ENCODE measurements at places on chromosomes 2 and 18.

DNA sequence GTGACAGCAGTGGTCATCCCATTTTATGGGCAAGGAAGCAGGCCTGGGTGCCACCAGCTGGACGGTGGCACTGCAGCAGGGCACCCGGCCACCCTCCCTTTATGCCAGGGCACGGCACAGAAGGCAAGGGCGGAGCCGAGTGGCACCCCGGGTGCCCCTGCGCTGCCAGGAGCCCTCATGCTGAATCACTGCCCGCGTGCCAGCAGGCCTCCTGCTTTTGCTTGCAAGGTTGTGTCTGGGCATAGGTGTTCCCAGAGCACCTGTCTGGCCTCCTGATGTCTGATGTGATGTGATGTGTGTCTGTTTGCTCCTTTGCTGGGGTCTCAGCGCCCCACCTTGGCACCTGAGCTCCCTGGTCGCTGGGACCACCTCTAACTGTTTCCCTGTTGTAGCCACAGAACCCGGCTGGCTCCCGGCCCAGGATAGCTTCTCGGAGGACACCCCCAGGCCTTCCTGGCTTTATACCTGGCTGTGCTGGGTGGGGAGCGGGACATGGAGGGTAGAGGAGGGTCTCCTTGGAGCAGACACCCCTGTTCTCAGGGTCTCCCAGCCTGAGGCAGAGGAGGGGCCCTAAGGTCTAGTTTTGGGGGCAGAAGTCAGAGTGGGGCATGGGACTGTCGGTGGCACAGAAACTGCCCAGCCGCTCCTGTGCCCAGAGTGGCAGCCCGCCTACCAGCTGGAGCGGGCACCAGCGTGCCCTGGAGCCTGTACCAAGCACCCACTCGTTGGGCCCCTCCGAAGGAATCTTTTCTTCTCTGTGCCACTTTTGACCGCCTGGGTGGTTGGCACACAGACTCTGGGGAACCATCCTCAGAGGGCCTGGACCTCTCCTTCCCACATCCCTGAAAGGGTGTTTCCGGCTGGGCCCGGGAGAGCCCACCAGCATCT lies 3.6 kb downstream of the GPC1 start:
- DNase-seq = no peak

GRCh38 chr18:46466234-46467160 lies 190.5 kb downstream of the LOXHD1 start:
- DNase-seq = no peak

DNA sequence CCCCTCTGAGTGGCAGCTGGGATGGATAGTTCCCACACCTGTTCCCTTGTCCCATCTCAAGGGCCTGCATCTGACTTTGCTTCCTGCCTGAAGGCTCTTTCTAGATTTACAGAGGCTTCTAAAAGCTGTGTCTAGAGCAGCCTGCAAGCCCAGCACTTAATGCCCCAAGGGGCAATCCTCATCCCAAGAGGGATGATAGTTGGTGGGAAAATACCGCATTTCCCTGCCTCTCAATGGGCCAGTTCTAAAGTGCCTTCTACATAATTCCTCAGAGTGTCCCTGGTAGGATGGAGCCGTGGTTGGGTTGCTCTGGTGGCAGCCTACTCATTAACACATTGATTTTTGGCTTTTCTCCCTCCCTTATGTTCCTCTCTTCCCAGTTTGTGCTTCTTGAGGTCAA lies 29.5 kb downstream of the LAMA3 start:
- DNase-seq = no peak

DNA sequence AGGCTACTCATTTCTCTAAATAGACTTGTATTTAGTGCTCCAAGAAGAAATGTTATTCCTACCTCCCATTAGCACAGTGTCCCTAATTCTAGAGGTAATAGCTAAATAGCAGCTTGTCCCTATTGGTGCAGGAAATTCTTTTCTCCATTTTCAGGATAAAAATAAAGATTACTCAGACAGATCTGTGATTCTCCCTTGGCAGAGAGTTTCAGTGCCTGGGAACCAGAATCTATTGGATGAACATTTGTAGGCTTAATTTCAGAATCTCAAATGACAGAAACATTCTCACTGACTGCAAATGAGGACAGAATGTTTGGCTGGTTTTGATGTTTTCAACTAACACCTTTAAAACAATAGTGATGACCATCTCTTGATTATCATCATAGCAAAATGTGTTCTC lies 33.3 kb upstream of the LGALSL start:
- no peak for DNase-seq

- DNase-seq = no peak
Observed at GRCh38 chr18:53799134-53799533, 425.3 kb downstream of the MBD2 start.

GRCh38 chr2:95670167-95670566 lies 78.4 kb downstream of the TRIM43 start:
- DNase-seq = no peak
